Cerebellum (tissue), 4 donors: ENCODE measurements at places on chromosomes 11 and 22. TPM values are rescaled to one million over a fixed set of nuclear protein-coding genes. Genes with fewer than 3 reads are reported as not detected.

Gene TRPM5
- 0.27 TPM for total RNA-seq

GRCh38 chr11:93020248-93021046 lies 51.0 kb downstream of the MTNR1B start:
- no peak for DNase-seq

Gene OR51B2
- 1.2 TPM for total RNA-seq

DNA sequence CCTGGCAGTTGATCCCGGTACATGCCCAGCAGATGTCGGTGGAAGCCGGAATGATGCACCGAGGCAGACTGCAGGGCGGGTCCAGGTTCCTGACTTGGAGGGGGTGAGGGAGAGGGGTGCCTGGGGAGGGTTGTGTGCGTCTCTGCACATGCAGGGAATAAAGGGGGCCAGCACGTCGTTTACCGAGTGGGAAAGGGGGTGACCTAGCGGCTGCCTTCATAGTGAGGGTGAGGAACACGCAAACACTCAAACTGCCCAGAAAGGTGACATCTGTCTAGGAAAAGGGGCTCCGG lies 801.7 kb downstream of the TBC1D22A start:
- DNase-seq: no peak

GRCh38 chr11:17745023-17745772 lies 10.6 kb downstream of the KCNC1 start:
- DNase-seq: no peak

Gene APOBEC3B
- total RNA-seq: not detected

DNA sequence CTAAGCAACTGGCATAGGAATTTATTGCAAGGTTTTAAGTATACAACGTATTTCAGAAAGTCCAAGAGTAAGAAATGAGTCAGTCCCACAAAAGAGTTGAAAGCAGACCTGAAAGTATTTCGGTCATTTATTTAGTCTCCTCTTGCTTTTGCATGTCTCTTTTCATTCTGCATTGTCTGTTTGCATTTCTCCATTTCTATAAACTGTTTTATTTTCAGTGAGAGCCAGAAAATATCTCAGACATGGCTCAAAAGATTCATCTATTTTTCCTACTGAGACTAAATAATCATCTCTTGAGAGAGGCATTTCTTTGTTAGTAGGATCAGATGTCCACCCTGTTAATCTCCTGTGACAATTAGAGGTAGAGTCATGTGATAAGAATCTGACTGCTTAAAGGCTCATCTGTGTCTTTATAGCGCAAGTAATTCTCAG lies 219.1 kb upstream of the CCDC179 start:
- no peak for DNase-seq

DNA sequence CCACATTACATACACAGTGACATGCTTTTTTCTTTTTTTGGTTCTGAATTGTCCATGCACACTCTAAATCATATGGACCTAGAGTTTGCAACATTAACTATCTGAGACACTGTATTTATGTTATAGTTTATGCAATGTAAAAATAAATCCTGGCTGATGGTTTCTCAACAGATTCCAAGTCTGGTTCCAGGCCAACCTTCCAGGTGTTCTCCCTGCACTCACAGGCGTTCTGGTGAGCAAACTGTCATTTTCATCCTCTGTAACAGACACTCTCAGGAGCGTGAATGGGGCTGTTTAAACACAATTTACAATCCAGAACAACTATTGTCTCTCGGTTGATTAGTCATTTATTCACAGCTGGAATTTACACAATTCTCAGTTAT lies 36.5 kb upstream of the ANKK1 start:
- peak; percentile 32 for DNase-seq
